ENCODE measurements at places on chromosomes 12 and 14.

- DNase-seq: no peak
These were observed 689 bp upstream of the PDE3A start for GRCh38 chr12:20367583-20368113.

DNA sequence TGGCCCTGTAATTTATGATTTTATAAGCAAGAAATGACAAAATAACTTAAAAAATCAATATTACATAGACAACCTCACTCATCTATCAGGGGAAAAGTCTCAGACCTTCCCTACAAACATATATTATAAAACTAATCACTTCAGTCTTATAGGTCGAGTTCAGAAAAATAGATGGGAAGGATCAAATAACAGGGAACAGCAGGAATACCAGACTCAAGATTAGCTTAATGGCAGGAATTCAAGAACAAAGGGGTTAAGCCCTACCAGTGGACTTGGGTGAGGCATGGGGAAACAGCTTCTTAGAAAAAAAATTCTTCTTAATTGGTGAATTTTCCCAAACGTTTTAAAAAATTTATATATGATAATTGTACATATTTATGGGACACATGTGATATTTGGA is 51.6 kb upstream of the CRY1 start:
- DNase-seq: no peak

GRCh38 chr12:12396694-12397093 is 39.8 kb downstream of the BORCS5 start:
- DNase-seq: no peak

DNA sequence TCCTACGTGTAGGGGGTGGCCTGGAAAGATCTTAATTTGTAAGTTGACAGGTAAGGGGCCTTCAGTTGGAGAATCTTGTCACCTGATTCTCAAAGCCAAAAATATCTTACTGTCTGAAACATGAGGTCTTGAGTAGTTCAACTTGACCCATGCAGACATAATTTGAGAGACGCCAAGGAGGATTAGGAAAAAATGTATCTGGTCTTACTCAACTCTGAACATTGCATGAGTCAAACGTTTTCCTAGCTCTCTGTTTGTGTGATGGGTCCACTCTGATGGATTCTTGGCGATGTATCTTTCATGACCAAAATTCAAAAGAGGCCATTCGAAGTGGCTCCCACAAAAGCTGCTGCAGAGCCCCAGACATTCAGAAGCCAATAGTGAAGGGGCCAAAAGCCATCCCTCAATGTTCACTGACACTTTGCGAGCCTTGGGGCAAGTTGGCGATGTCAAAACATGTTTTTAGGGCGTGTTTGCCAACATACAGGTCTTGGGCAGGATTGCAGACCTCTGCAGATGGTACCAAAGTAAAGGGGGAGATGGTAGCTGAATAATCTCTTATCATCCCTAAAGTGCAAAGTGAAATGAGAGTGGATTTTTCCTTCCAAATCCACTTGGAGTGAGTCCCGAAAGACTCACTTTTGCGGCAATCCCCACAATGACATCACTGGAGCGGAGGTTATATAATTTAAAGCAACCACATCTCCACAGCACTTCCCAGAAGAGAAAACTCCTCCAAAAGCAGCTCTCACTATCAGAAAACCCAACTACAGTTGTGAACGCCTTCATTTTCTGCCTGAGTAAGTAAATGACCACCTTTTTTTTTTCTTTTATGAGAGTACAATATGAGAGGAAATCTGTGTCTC is at the start of gene BDKRB1:
BDKRB1 (plus strand) TSS at position 710 of the 866 bp plus-strand sequence. CDS start 7,473 bp downstream, outside the sequence.
- no peak for DNase-seq

All from DMS 273 treated with DMSO at 0.1 percent for 48 hours (cell line).